H9 (cell line): ENCODE measurements at places on chromosomes 12 and 14. TPM values are rescaled to one million over a fixed set of nuclear protein-coding genes. Genes with fewer than 3 reads are reported as not detected.
A peak's percentile ranks its signal among the peaks of the same experiment; 100 is the strongest.

DNA sequence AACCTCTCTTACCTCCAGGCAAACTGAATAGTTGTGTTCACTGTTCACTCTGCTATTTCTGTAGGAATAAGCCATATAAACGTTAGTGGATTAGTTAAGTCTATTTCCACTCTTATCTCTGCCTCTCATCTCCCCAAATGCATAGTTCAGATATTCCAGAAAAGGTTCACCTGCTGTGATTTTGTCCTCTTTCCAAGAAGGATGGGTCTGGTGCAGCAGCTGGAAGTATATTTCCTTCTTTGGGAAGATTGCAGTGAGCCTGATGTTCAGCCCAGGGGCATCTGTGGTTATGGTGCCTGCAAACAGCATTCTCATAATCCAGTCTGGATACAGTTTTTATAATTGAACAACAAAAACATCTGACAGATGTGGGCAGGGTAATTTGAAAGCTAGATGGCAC, 97.7 kb downstream of the TPH2 start:
- peaks cover 14% of the 10 kb centered on the region for H3K36me3 ChIP-seq
- H3K4me1 ChIP-seq = no peaks in the 10 kb centered on the region; the same call in 1 of the 2 replicates
- no peaks in the 10 kb centered on the region for H3K27me3 ChIP-seq
- no peak overlapping the region for H3K27ac ChIP-seq

- H3K36me3 ChIP-seq = no peaks in the 10 kb centered on the region
- no peak overlapping the region for H3K4me3 ChIP-seq
- H3K27me3 ChIP-seq = no peaks in the 10 kb centered on the region
- no peak for DNase-seq
- no peaks in the 10 kb centered on the region for H3K4me1 ChIP-seq
- no peak overlapping the region for H3K27ac ChIP-seq
These were observed 41.0 kb downstream of the GSC start for GRCh38 chr14:94728950-94729349.

DNA sequence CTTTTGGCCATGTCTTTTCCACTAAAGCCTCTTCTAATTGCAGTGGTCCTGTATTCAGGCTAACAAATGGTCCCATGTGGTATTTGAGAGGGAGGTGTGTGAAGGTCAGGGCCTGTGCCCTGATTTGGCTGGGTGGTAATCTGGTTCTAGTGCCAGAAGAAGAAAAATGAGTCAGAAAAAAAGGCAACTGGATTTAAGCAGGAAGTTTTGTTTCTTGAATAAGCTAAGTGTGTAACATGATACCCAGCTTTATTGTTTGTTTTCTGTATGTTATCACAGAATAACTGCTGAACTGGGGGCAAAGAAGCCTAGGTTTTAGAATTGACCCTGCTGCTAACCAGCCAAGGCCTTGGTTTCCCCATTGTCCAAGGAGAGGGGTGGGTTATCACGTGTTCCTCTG, 134.0 kb downstream of the ANO6 start:
- peaks cover 48% of the 10 kb centered on the region for H3K36me3 ChIP-seq
- no peak overlapping the region for H3K27ac ChIP-seq
- H3K4me3 ChIP-seq = no peak overlapping the region
- peaks cover 6% of the 10 kb centered on the region for H3K4me1 ChIP-seq

DNA sequence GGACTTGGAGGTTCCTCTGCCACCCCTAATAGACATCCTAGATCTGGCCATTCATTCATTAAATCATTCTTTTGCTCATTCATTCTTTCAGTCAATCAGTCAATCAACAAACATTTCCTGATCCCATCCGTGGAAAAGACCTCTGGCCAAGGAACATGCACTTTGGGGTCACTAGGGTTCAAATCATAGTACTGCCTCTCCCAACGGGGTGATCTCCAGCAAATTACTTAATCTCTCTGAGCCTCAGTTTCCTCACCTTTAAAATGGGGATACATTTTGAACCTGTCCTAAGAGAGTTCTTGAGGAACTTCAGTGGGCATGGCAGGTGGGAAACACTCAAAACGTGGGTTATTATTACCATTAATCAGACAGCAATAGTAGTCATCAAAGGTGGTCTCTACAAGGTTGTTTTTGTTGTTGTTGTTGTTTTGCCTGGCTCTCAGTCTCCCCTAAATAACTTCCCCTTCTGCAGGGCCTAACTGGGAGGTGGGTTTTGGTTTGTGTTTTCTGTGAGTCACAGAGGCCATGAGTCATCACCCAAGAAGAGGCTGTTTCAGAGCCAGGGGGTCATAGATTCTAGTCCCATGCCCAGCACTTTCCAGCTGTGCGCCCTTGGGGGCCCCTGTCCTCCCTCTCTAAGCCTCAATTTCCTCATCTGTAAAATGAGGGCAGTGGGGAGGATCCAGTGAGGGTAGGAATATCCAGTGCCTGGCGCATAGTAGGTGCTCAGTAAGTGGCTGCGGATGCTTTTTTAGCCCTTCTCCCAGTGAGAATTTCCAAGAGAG, 16.9 kb upstream of the FAM222A start:
- H3K4me3 ChIP-seq = no peak overlapping the region
- H3K27me3 ChIP-seq = no peaks in the 10 kb centered on the region
- no peak overlapping the region for H3K27ac ChIP-seq
- H3K4me1 ChIP-seq = no peaks in the 10 kb centered on the region
- DNase-seq = no peak

DNA sequence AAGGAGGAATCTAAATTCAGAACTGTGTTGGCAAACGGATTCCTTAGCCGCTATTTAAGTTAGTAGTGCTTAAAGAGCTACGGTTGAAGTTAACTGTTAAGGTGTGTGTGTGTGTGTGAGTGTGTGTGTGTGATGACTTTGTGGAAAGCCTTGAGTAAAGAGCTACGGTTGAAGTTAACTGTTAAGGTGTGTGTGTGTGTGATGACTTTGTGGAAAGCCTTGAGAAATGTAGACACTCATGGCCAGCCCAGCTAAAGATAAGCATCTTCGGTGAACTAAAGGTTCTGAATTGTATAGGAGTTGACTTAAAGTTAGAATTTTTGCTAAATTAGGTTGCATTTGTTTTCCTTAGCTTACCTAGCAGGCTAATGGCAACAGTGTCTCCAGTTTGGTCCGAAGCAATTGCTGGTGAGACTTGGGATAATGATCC, 1.4 kb downstream of the KTN1 start:
- no peak for DNase-seq
- H3K27me3 ChIP-seq = no peaks in the 10 kb centered on the region
- peaks cover 4% of the 10 kb centered on the region; the same call in 1 of the 2 replicates for H3K36me3 ChIP-seq

- no peaks in the 10 kb centered on the region for H3K27me3 ChIP-seq
- no peak for DNase-seq
- no peak overlapping the region for H3K27ac ChIP-seq
- peaks cover 5% of the 10 kb centered on the region for H3K36me3 ChIP-seq
- H3K4me1 ChIP-seq = no peaks in the 10 kb centered on the region; the same call in 1 of the 2 replicates
These were observed 87.6 kb upstream of the SSTR1 start for GRCh38 chr14:38120109-38120508.

DNA sequence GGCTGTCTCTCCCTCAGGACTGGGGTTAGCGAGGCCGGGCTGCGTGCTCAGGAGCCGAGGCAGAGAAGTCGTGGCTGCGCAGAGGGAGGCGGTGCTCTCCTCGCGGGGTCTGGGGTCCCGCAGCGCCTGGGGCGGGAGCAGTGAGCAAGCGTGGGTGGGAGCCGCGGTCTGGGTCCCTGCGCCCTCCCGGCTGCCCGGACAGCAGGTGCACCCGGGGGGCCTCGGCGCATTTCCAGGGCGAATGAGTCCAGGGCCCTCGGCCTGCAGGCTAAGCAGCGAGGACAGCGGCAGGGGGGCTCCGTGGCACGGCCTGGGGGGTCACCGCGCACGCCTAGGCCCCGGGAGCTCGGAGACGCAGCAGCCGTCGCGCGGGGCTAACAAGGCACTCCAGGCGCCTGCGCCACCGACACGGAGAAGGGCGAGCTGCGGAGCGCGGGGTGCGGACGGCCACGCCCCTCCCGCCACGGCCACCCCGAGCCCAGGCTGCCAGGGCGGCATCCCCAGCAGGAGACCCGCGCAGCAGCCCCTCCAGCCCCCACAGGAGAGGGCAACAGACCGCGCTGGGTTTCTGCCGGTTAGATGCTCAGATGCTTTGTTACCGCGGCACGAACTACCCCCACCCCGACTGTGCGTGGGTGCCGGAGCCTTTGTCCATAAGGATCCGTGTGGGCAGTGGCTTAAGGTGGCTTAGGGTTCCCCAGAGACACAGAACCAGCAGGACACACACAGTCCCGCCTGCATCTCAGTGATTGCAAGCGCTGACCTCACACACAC, 117.7 kb upstream of the C14orf180 start:
- H3K4me3 ChIP-seq = peak overlapping the region; percentile 73
- peak; percentile 39 for DNase-seq
- H3K4me1 ChIP-seq = no peaks in the 10 kb centered on the region; the same call in 1 of the 2 replicates
- no peak overlapping the region for H3K27ac ChIP-seq
- peaks cover 12% of the 10 kb centered on the region; the same call in 1 of the 2 replicates for H3K27me3 ChIP-seq

- H3K27me3 ChIP-seq = no peaks in the 10 kb centered on the region
- DNase-seq = no peak
- no peaks in the 10 kb centered on the region for H3K36me3 ChIP-seq
These were observed 146.0 kb downstream of the FLRT2 start for GRCh38 chr14:85675957-85676356.

- H3K36me3 ChIP-seq = peaks cover 11% of the 10 kb centered on the region
- 0 out of 2 replicates have a peak, but pooled peaks cover under 1% of the 10 kb centered on the region for H3K4me1 ChIP-seq
- H3K4me3 ChIP-seq = no peak overlapping the region
- H3K27me3 ChIP-seq = no peaks in the 10 kb centered on the region
- no peak for DNase-seq
These were observed 39.4 kb downstream of the ATF7 start for GRCh38 chr12:53586745-53587144.

DNA sequence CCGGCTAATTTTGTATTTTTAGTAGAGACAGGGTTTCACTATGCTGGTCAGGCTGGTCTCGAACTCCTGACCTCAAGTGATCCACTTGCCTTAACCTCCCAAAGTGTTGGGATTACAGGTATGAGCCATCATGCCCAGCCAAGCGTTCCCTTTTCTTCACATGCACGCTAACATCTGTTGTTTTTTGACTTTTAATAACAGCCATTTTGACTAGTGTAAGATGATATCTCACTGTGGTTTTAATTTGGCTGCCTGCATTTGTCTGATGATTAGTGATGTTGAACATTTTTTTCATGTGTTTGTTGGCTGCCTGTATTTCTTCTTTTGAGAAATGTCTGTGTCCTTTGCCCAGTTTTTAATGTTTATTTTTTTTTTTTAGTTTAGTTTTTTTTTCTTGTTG, 10.2 kb upstream of the YARS2 start:
- DNase-seq = no peak
- H3K27me3 ChIP-seq = no peaks in the 10 kb centered on the region
- H3K36me3 ChIP-seq = no peaks in the 10 kb centered on the region
- H3K4me1 ChIP-seq = no peaks in the 10 kb centered on the region

DNA sequence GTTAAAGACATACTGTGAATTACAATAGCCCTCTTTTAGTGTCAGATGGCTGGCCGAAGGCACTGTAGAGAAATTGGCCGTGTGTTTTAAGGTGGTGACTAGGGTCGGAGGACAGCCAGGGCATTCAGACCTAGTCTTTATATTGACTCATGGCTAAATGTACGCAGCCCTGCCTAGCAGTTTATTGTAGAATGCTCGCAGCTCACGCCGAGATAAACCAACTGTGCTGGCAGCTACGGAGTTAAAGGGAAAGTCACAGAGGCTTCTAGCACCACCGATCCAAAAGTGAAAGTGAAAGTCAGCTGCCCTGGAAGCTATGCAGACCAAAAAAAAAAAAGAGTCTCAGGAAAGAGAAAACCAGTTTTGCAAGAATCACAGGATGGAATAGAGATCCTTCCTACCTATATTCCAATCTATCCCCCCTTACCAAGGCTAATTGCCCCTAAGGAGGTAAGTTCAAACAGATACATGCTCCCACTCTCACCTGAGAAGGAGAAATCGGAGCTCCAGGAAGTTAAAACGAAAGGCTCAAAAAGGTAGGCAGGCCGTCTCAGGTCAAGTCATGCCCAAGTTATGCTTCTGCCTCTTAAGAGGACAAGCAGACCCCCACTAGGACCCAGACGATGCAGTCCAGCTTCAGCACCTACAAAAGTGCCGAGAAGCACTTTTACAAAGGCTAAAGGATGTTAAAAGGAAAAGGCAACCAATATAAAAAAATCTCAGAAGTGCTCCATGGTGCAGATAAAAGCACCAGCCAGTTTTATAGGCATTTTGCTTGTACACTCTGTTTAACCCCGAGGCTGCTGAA, 24.8 kb downstream of the KLRK1 start:
- H3K4me3 ChIP-seq = no peak overlapping the region
- peak overlapping the region; percentile 15 for H3K27ac ChIP-seq
- H3K4me1 ChIP-seq = peaks cover 15% of the 10 kb centered on the region; the same call in 1 of the 2 replicates
- no peaks in the 10 kb centered on the region for H3K27me3 ChIP-seq
- peak; percentile 79 for DNase-seq

- H3K27me3 ChIP-seq = no peaks in the 10 kb centered on the region
- H3K27ac ChIP-seq = peak overlapping the region; percentile 6
- no peak overlapping the region for H3K4me3 ChIP-seq
- peak; percentile 64 for DNase-seq
- H3K4me1 ChIP-seq = no peaks in the 10 kb centered on the region
- H3K36me3 ChIP-seq = no peaks in the 10 kb centered on the region
These were observed 23.1 kb upstream of the RNASE12 start for GRCh38 chr14:20614038-20614840.

DNA sequence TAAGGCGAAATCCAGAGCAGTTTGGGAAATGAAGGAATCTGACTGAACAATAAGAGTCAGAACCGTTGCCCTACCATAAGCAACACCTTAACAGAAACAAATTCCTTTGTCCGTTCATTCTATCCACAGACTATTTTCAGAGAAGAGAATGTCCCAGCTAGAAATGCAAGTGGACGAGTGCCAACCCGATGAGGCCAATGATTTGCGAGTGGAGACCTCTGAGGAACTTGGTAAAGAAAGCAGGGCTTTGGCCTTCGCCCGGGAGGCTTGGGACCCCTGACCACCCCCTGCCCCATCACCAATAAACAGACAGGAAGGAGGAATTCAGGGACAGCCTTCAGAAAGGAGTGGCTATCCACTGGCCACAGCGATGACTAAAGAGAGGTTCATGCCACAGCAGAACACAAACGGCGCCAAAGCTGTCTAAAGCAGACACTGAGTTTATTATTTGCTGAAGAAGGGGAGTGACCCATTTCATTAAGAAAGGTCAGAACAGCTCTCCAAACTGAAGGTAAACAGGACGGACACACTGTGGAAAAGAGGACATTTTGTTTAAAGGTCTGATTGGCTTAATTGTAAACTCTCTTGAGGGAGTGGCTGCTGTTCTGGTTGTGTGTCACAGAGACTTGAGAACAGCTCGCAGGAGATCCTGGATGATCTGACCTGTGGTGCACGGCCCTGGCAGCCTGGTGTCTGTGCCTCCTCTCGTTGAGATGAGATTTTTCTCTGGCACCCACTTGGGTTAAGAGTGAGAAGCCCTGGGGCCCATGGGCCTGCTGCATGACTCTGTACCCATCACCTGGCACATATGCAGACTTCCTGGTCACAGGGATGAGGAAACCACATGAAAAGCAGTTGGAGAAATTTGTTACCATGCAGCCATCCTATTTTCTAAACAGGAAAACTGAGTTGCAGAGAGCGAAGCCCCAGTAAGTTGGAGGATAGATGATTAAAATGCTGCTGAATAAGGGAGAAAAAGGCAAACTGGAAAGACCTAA, 142.0 kb upstream of the PZP start:
- H3K36me3 ChIP-seq = peaks cover 52% of the 10 kb centered on the region
- H3K4me1 ChIP-seq = no peaks in the 10 kb centered on the region
- no peak overlapping the region for H3K27ac ChIP-seq
- DNase-seq = no peak
- H3K27me3 ChIP-seq = no peaks in the 10 kb centered on the region

- H3K27ac ChIP-seq = no peak overlapping the region
- H3K27me3 ChIP-seq = no peaks in the 10 kb centered on the region
- peaks cover 7% of the 10 kb centered on the region; the same call in 1 of the 2 replicates for H3K4me1 ChIP-seq
These were observed 34.4 kb downstream of the BTG1 start for GRCh38 chr12:92111256-92111655.

Gene DHRS7
- 25.2 and 27.7 TPM in 2 replicates for total RNA-seq

Gene FAM161B
- 0.79 and 0.92 TPM in 2 replicates for total RNA-seq
